ENCODE measurements at places on chromosomes 16 and 17.

GRCh38 chr17:74607221-74607620 is 15.1 kb upstream of the CD300LD start:
- DNase-seq: no peak

DNA sequence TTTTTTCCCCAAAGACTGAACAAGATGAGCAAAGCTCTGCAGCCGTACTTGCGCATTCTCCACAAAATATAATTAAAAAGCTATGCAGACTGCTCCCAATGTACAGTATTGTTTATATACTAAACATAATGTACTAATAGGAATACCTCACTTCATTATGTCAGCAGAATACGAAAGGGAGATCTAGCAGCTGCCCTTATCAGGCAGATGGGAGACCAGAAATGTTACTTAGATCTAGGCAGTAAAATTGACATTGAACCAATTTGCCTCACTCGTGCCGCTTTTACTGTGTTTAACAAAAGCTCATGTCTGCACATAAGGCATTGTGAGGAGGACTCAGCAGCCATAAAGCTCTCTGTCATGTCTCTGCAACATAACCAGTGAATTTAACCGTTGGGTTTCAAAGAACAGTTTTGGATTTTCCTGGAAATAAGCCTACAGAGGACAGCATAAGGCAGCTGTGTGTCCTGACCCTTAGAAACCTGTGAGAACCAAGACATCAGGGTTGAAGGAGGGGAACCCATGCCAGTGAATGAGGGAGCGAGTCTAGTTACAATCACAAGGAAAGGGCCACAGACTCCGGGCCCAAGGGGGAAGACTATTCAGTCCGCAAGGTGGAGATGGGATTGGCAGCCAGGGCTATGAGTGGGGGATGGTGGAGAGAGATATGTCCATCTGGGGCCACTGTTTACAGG is 71.4 kb downstream of the GNAO1 start:
- DNase-seq: no peak

GRCh38 chr16:59161679-59162078 is 427.6 kb upstream of the GOT2 start:
- DNase-seq: no peak

- DNase-seq: no peak
These were observed 65.4 kb downstream of the MAF start for GRCh38 chr16:79535130-79535529.

DNA sequence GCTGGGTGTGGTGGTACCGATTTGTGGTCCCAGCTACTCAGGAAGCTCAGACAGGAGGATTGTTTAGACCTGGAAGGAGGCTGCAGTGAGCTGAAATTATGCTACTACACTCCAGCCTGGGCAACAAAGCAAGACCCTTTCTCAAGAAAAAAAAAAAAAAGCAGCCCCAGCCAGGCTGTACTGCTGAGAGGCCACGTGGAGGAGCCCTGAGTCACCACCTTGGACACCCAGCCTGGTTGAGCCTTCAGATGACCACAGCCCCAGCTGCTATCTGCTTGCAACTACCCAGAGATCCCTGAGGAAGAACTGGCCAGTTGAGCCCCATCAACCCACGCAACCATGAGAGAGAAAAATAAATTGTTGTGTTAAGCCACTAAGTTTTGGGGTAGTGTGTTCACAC is 23.6 kb upstream of the GPRC5C start:
- no peak for DNase-seq

DNA sequence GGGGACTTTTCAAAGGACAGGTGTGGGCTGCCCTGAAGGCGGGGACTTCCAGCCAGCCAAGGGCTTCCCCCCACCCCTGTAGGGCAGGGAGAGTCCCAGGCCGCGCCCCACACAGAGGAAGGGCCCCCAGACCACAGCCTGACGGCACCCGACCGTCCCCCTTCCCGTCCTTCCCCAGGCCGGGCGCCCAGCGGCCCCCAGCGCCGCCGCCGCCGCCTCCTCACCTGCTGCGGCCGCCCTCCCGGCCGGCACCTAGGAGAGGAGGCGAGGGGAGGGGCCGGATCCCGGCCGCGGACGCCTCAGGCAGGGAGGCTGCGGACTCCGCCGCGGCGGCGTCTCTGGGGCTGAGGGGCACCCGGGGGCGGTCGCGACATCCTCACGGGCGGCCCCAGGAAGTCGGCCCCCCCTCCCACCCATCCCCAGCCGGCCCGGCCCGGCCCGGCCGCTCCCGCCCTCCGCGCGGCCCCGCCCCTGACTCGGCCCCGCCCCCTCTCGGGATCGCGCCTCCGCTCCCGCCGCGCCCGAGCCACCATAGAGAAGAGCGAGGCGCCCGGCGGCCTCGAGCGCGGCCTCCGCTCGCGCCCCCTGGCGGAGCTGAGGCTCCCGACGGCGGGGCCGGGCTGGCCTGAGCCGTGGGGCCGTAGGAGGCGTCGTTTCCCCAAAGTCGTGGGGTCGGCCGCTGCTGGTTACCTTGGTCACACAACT is 25.5 kb upstream of the RFFL start:
- DNase-seq: peak; percentile 83

DNA sequence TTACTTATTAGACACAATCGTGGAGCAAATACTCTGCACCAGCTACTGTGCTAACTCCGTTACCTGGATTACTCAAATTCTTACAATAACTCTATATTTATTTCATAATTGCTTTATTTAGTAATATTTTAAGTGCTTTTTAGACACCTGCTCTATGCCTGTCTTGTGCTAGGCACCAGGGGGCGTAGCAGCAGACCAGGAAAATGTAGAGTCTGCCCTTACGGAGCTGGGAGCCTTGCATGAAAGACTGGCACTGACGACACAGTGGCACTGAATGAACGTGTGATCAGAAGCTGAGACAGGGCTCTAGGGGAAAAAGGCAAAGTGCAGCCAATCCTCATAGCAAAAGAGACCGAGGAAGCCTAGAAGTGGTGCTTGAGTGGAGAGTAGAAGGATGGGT is 486.5 kb downstream of the CDH13 start:
- no peak for DNase-seq

DNA sequence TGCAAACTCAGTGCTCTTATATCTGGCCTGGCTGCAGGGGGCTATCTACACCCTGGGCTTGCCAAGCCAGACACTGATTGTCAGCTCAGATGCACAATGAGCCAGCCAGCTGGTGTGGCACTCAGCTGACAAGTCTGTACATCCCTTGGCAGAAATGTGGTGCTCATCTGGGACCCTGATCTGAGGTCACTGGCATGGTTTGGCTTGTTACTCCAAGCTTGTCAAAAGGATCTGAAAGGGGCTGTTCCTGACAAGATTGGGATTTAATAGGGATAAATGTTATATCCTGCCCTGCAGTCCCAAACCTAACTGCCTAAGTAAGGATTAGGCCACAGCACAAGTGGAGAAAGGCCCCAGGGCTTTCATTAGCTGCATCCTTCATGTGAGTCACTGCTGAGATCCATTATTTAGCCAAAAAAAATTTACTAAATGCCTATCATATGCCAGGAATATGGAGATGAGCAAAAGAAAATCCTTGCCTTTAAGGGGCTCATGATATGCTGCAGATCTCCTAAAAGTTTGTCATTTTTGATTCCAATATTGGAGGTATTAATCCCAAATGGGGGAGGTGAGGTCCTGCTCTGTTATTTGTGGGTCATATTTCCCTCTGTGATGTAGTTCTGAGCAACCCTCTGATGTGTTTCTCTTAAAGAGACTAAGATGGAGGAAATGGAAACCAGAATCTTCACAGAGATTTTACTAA is 6.3 kb downstream of the SLC6A2 start:
- DNase-seq: peak; percentile 24

DNA sequence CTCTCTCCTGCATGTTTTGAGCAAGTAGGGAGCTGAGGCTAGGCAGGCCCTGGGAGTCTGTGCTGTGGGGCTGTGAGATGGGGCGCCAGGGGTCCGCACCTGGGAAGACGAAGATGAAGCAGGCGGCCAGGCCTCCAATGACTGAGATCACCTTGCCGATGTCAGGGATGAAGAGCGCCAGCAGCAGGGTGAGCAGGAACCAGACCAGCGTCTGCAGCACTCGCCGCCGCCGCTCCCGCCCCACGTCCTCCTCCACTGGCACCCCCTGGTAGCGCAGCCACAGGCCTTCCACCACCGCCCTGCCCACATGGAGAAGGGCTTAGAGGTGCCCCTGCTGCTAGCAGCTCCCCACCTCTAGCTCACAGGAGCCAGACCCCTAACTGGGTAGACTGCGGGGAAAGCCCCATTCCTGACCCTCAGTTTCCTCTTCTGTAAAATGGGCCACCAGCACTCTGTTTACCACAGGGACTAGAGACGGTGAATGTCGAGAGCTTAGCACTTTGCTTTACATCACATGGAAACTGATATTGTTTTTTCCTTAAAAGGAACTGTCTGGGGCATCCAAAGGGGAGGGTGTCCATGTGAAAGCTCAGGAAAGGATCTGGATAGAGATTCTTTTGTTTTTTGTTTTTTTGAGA is 13.5 kb downstream of the SLC38A7 start:
- DNase-seq: no peak

DNA sequence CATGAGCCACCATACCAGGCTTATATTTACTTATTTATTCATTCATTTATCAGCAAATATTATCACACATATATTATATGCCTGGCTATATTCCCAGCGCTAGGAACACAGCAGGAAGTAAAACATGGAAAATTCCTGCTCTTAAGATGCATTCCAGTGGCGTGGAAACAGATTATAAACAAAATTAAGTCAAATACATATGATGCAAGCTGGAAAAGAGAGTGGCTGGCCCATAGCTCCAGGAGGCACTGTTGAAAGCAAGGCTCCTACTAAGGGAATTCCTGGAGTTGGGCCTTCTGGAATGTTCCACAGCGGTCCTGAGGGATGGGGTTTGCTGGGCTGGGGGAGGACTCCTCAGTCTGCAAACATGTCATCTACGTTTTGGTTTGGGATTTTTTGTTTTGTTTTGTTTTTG is 18.4 kb downstream of the ADCY9 start:
- no peak for DNase-seq

- no peak for DNase-seq
These were observed 1.3 kb downstream of the RILP start for GRCh38 chr17:1648173-1648962.

- no peak for DNase-seq
These were observed 14.2 kb downstream of the CBX4 start for GRCh38 chr17:79824893-79825579.

- no peak for DNase-seq
These were observed 471.2 kb upstream of the HSBP1 start for GRCh38 chr16:83336603-83337002.

DNA sequence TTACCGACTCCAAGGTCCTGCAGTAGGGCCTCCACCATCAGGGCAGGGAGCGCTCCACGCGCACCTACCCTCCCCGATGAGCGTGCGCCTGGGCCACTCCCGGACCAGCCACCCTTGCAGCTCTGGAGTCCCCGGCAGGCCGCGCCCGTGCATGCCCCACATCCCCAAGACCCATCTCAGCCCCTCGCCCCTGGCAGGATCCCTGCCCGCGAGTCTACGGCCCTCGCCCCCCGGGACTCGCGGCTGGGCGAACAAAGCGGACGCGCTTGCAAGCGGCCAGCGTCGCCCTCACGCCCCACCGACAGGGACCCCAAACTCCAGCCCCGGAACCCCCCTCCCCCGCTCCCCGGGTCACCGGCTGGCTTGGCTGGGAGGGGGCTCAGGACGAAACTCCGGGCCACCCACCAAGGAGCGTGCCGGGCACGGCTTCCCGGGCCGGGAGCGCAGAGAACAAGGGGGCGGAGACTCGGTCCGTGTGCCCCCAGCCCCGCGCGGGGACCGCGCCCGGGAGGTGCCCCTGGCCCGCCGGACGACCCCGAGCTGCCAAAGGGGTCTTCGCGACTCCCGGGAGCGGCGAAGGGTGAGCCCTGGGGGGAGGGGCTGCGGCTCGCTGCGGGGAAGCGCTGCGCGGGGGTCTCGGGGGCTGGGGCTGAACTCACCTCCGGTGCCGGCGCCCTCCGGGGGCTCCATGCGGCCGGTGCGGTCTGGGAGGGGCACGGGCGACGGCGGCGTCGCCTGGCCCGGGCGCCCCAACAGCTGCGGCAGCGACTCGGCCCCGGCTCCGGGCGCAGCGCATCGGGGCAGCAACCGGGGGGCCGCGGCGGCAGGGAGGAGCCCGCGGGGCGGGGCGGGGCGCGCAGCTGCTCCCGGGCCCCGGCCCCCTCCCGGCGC is at the start of gene DBNDD1:
DBNDD1 (minus strand) TSS at position 805 of the 891 bp plus-strand sequence; CDS start at position 690, 115 bp downstream.
- DNase-seq: no peak

- no peak for DNase-seq
These were observed 2.4 kb downstream of the RAD51C start for GRCh38 chr17:58694826-58695225.

GRCh38 chr16:71811261-71811803 is 2.7 kb upstream of the AP1G1 start:
- no peak for DNase-seq

- peak; percentile 27 for DNase-seq
These were observed 1.4 kb downstream of the EIF5A start for GRCh38 chr17:7308625-7309433.

- DNase-seq: no peak
These were observed 214.7 kb downstream of the ZNF423 start for GRCh38 chr16:49641250-49641649.

DNA sequence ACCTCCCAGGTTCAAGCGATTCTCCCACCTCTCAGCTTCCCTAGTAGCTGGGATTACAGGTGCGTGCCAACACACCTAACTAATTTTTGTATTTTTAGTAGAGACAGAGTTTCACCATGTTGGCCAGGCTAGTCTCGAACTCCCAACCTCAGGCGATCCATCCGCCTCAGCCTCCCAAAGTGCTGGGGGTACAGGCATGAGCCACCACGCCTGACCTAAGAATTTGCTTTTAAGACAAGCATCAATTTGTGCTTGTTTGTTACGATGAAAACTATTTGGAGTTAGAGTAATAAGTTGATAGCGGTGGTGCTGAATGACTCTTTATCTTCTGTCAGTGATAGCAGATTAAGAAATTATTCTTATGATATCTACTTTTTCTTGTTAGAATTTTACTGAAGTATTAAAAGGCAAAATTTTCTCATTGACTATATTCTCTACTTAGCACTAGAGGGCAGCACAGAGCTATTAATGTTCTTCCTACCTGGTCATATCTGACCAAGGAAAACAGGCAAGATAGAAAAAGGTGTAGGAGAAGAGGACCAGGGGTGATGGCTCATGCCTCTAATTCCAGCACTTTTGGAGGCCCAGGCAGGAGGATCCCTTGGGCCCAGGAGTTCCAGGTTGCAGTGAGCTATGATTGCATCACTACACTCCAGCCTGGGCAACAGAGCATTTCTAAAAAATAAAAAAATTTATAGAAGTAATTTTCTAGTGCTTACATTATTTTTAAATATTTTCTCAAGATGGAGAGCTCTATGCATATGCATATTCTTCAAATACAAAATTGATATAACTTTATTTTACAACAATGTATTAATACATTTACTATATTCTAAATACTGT is 24.5 kb downstream of the STXBP4 start:
- no peak for DNase-seq

All from nucleus accumbens (tissue), 56 donors.